ENCODE measurements at places on chromosomes 6 and 20.
A peak's percentile ranks its signal among the peaks of the same experiment; 100 is the strongest.

DNA sequence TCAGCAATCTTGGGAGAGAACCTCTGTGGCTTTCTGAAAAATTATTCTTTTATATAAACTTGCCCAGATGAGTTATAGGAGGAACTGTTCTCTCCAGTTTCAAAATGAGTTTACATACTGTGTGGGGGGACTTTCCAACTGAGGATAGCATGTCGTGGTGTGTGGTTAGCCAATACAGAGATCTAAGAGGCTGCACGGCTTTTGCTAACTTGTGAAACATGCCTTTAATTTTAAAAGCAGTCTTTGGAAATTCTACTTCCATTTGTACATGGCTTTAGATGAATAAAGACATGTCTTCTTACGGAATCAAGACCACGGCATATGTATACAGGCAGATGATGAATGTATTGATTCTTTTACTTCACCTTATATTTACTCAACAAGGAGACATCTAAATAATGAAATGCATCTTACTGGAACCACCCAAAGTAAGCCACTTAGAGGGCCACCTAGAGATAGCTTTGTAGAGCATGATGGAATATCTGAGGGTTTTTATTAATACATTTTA, 39.8 kb downstream of the HIVEP1 start:
- DNase-seq: no peak

- no peak for DNase-seq
Observed at GRCh38 chr6:143005816-143006215, 54.9 kb upstream of the AIG1 start.

- no peak for DNase-seq
Observed at GRCh38 chr6:84575264-84575663, 189.1 kb downstream of the TBX18 start.

- no peak for DNase-seq
Observed at GRCh38 chr20:38284893-38285444, 19.0 kb upstream of the BPI start.

GRCh38 chr20:59342023-59342957, 41.9 kb downstream of the EDN3 start:
- DNase-seq: no peak

DNA sequence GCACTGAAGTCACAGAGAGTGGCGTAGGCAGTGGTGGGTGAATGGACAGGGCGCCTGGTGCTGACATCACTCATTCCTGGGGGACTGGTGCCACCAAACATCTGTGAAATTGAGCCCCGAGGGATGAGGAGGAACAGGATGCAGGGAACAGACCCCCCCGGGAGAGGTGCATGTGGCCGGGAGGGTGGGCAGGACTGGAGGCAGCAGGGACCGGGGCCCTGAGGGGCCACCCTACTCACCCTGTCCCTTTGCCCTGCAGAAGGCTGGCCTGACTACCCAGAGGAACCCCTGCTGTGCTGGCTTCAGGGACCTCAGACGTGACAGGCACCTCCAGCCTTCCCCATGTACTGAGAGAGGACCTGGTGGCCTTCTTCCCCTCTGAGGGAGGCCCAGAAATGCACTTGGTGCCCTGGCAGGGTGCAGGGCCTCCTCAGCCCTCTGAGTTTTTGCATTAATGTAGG, 25.1 kb downstream of the SYNDIG1 start:
- no peak for DNase-seq

- DNase-seq: no peak
Observed at GRCh38 chr6:7216941-7217621, 95.9 kb downstream of the SSR1 start.

GRCh38 chr6:134165561-134166201, 113.3 kb upstream of the SLC2A12 start:
- DNase-seq: no peak

- no peak for DNase-seq
Observed at GRCh38 chr20:14525426-14525825, 188.0 kb upstream of the FLRT3 start.

DNA sequence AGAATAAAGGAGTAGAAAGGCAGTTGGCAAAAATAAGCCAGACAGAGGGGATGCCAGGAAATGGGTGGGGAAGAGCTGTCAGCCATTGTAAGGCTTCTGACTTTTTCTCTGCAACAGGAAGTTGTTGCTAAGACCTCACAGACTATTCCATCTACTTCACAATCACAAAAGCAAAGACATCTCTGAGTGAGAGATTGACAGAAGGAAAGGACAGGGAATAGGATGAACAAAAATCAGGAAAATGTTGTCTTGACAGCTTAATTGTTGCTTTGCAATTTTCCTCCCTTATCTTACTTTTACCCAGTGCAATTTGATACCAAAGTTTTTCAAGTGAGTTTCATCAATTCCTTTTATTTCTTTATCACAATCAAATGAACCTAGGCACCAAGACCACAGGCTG, 291.2 kb downstream of the CBLN4 start:
- DNase-seq: no peak

GRCh38 chr6:166360243-166361076, 18.1 kb upstream of the SFT2D1 start:
- no peak for DNase-seq

DNA sequence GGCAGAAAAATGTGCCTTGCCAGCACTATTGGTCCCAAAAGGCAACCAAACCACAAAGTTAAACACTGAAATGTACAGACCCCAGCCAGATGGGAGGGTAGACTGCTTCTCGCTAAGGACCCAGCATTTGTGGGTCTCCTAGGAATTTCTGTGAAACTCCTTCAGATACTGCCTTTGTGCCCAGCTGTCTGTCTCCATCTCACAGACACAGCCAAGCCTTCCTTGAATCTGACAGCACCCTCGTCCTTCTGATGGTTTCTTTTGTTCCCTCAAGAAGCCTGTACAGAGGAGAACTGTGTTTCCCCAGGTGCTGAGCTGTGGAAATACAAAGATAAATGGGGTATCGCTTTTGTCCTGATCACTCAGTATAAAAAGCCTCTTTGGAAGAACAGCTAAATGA, 254.0 kb upstream of the TAB2 start:
- DNase-seq: no peak

GRCh38 chr20:58950603-58951002, 30.5 kb upstream of the NELFCD start:
- DNase-seq: no peak

- DNase-seq: no peak
Observed at GRCh38 chr6:105178636-105179035, 1.2 kb downstream of the POPDC3 start.

DNA sequence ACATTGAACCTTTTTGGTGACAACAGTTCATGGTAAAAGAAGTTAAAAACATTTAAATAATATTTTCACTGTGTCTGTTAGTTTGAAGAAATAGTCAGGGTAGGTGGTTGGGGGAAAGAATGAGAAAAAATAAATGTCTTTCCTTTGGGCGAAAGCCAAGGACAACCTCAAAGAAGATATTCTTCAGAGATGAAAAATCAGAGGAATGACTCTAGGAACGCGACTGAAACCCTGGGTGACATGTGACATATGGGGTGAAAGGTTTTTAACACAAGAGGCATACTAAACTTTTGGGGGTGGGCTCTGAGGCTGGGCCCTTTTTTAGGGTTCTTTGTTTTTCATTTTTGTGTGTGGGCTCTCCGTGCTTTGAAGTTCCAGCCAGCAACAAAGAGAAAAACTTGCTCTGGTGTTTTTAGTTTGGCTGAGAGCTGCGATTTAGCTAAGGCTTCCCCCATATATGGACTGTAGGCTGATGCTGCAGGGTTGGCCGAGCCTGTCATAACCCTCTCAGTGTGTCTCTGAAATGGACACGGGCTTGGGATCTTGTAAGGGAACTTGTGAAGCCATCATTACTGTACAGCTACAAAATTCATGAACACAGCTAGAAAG, 610.1 kb upstream of the ARID1B start:
- no peak for DNase-seq

- DNase-seq: no peak
Observed at GRCh38 chr20:8542110-8542486, 410.0 kb downstream of the PLCB1 start.

DNA sequence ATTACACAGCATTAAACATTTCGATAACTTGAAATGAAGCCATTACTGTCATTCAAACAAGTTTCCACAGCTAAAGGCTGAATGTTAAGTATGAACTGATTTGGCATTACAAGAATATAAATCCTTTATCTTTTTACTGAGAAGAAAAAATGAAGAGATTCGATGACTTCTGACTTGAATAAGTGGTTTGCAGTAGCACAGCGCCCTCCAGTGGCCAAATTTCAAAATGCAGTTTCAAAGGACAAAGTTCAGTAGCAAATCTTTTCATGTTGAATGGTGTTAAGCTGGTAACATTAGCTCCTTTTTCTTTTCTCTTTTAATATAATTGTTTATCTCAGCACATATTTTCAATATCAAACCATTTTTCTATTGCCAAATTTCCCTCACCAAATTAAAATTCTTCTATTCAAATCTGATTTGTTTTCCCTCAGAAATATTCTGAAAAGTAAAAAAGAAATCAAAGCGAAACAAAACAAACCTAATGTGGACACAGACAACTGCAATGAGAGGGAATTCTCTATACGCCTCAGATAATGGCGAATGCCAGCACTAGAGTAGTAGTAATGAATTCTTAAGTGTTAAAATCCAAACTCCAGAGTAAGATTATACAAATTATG, 145.7 kb downstream of the BTBD9 start:
- peak; percentile 55 for DNase-seq

GRCh38 chr20:63058696-63059335, 52.1 kb upstream of the BHLHE23 start:
- DNase-seq: no peak

DNA sequence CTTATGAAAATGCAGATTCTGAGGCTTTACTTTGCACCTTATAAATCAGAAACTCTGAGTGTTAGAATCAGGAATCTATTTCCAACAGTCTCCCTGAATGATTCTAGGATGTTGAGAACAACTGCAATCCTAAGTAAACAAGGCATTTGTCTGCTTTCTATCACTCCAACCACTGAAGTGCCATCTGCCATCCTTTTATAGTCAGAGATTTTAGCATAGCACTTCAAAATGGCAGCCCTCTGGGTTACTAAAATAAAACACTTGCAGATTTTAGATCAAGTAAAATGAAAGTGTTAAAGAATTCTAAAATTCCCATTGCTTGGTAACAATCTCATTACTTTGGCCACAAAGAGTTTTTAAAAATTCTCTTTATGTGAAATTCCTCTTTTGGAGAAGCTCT, 258.9 kb downstream of the CD109 start:
- DNase-seq: no peak

DNA sequence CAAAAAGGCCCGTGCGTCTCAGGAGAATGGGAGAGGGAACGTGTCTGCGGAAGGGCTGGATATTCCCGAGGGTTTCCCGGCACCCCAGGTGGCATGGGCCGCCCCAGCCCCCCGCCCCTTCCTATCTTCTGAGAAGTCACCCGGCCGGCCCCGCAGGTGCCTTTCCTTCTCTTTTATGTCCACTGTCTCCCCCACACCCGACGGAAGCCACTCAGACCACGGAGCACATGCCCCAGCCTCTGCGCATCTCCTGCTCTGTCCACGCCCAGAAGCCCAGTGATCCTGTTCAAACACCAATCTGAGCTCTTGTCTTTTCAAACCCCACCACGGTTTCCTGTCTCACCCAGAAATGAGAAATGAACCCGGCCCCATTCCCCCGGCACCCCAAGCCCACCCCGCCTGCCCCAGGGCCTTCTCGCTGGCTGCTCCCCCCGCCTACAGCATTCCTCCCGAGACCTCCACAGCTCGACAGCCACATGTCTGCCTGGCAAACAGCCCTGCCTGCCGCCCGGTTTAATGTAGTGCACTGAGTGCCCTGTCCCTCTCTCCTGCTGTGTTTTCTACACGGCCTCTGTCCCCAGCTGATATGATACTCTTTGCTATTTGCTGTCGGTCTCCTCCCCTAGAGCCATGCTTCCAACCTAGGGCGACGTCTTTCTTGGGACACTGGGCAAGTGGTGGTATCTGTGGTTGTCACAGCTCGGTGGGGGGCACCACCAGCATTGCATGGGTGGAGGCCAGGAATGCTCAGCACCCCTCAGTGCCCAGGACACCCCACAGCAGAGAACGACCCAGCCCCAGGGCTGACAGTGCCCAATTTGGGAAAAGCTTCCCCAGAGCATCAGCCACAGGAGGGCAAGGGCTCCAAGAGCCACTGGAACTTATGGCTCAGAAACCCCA, 182.7 kb downstream of the TAF4 start:
- DNase-seq: no peak

DNA sequence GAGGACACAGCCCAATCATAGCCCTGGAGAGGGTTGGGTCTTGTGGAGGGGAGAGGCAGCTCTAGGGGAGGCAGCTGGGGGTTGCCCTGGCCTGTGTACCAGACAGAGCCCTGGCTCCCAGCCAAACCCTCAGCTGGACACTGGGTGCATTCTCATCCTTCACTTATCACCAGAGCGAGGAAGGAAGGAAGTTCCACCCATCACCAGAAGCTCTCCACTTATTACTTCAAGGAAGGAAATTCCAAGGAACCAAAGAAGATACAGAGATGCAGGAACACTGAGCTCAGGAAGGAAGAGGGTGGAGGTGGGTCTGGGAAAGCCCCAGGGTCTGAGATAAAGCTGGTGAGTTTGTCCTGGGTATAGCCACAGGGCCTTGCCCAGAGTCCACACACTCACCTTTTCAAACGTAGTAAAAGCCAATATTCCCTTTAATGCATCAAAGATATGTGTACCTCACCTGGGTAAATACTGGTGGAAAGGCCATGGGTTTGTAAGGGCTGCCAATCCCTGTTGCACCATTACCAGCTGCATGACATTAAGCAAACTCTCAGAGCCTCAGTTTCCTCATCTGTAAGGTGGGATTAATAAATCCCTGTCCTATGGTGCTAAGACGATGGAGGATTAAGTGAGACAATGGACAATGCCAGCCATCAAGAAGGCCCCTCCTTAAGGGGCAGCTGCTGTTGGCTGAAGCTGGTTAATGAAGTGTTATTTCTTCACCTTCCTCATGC, 109.7 kb upstream of the NAA20 start:
- DNase-seq: no peak

- DNase-seq: no peak
Observed at GRCh38 chr6:14584450-14584849, 466.9 kb downstream of the CD83 start.

DNA sequence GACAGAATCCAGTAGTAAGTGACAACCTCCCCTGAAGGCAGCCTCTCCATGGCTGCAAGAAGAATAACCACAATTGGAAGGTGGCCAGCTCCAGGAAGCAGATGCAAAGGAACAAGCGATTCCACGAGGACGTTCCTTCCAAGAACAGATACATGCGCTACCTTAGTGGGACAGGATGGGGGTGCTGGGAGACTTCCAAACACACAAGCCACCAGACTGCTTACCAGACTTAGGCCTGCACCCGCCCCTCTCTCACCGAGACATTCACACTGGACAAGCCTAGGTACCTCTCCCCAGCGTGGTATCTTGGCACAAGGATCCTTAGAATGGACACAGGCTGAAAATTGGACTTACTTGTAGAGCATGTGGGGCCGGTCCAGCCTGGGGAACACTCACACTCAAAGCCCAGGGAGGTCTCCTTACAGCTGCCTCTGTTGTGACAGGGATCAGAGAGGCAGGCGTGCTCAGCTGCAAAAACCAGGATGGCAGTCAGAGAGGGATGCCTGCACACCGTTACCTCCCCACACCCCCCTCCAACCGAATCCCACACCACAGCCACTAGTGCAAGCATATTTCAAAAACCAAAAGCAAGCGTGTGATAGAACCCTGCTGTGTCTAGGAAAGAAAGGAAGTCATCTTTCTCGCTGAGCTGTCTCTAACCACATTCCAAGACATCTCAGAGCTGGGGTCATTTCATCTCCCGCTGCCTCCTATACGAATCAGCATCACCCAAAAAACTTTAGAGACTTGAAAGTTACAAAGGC, 22.4 kb downstream of the JAG1 start:
- DNase-seq: no peak

- DNase-seq: no peak
Observed at GRCh38 chr20:50996901-50997865, 25.7 kb downstream of the KCNG1 start.

GRCh38 chr6:152642578-152643375, 5.6 kb upstream of the SYNE1 start:
- peak; percentile 3 for DNase-seq
